ENCODE measurements at places on chromosomes 1 and 21.

DNA sequence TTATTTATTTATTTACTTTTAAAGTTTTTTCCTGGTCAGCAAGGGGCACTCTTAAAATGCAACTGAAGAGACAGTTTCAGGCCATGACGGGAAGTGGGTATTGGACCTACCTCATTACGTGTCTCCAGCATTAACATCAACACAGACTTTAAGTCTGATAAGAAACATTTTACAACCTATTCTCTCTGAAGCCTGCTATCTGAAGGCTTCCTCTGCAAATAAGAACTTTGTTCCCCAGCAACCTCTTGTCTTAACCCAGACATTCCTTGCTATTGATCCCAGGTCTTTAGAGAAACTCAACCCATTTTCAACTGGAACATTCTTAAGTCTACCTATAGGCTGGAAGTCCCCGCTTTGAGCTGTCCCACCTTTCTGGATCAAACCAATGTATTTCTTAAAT lies 258.3 kb upstream of the TMPRSS15 start:
- no peak for DNase-seq

DNA sequence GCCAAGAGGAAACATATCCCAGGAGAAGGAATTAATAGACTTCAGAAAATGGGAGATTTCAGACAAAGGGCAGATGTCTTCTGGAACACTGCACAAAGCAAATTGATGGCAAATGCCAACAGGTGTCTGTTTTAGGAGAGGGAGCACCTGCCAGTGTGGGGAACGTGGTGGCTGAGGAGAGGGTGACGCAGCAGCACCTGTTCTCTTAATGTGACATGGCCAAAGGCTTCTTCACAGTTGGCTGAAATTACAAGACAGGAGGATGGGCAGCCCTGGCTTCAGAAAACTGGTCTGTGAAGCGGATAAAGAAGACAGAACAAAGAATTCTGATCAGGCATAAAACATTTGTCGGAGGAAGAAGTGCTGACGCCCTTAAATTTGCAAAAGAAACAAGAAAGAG lies 178.7 kb upstream of the RUNX1 start:
- no peak for DNase-seq

GRCh38 chr1:183871142-183871541 lies 66.2 kb downstream of the RGL1 start:
- DNase-seq = no peak

DNA sequence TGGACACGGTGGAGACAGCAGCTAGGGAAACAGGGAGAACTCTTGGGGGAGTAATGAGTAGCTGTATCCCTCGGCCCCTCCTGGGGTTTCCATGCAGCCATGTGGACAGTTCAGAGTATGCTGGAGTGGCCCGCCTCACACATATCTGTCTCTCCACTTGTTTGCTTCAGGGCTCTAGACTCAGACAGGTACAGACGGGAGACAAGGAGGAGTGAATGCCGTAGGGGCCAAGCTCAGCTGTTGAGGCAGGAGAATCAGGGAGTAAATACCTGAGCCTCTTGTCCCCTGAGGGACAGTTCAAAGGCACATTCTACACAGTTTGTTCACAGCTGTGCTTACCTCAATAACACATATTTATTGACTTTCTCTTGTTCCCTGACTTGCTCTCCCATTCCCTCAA lies 7.7 kb upstream of the PTGFRN start:
- no peak for DNase-seq

DNA sequence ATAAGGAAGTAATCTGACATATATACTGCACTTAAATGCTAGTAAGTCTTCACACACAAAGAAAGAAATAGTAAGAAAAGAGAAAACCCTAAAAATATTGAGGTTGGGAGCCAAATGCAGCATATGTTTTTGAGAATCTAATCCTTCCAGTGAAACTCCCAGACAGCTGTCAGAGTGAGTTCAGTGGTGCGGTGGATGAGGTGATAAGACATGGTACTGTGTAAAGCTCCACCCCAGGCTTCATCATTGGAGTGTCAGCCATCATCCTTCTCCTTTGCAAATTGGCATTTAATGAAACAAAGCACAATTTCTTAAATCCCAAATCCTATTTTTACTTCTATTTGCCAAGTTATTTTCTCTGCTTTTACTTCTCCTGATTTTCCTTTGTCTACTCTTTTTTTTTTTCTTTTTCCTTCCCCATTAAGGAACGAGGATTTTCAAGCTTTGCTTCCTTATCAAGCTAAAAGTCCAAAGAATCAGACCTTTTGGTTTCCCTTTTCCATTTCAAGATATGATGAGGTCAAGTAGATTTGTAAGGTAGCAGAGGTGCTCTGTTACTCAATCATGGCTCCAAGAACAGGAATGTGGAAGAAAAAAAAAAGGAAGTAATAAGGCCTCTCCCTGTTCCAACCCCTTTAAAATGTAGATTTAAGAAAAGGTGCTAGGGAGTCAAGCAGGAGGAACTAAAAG lies 343.3 kb downstream of the SETD4 start:
- no peak for DNase-seq

DNA sequence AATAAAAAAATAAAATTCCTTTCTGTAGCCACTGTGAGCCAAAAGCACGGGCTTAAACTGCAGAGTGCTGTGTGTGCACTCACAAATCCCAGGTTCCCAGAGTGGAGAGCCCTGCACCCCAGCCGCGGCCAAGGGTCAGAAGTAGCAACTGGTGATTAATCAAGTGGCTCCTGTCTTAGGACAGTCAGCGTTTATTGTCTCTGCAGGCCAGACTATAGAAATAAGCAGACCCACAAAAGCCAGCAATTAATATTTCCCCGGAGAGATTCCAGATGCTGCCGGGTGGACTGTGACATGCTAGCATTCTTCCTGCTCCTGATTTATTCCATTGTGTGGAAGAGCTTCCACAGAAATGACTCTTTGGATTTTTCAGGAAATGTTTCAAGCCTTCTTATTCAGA lies 412.2 kb downstream of the KIF26B start:
- DNase-seq = no peak

DNA sequence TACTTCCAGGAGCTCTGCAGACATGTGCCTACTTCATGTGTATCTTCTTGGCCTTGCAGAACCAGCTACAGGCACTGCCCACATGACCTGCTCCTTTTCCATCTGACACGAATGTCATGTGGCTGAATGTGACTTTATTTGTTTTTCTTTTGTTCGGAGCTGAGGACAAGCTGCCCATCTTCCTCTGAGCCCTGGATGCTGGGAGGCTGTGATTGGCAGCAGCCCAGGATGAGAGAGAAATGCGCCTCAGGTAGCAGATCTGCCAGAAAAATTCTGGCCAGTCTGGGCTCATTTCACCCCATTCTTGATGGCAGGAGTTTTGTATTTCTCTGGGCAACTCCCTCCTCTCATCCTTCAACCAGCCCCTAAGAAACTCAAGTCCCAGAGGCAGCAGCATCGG lies 372.0 kb downstream of the RPS6KC1 start:
- no peak for DNase-seq

- no peak for DNase-seq
Observed at GRCh38 chr1:167752219-167752985, 30.6 kb downstream of the MPZL1 start.

- DNase-seq = no peak
Observed at GRCh38 chr1:61491497-61491896, 233.4 kb downstream of the TM2D1 start.

- peak; percentile 80 for DNase-seq
Observed at GRCh38 chr1:54371038-54371941, 34.9 kb downstream of the SSBP3 start.

DNA sequence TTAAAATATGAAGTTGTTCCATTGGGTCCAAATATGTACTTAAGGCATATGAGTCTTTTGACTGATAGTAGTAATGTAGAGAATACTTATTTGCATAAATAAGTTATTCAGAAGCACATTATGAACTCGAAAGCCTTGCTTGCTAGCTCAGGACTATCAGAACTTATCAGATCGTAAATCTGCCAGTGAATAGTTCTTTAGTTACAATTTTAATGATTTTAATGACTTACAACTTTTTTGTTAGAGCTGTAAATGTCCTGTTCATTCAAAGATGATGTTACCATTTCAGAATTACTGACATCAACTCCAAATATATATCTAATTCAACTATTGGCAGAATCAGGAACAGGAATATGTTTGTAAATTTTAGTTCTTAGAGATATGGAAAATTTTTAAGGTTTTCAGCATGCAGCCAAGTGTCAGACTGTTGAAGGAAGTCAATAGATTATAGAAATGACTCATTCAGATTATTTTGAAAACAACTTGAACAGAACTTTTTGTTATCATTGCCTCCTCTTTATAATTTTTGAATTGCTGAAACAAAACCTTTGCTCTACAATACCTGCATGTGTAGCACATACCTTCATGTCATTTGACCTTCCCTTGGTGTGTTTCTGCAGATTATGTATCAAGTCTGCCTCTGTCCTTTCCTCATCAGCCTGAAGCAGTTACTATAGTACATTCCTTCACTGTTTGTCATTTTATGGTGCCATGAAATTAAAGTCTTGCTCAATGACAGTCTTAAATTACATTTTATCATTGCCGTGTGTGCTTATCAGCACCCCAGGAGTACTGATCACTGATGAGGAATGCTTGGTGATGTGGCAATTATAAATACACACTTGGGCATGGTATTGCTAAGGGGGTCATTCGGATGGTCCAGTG lies 44.9 kb downstream of the LRRC8D start:
- no peak for DNase-seq

DNA sequence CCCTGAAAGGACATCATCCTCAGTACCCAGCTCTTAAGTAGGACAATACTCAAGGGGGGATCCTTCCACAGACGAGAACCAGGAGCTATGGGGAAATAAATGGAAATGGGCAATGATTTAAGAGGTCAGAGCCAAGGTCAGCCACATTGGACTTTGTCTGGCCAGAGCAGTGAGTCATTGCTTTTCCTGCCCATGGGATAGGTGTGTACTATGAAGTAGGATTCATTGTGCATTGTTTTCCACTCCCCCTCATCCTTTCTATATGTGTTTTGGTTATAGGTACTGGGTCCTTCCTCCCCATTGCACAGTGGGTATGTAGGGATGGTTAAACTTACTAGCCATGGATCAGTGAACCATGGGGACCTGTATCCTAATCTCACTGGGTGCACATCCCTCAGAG lies 328.9 kb upstream of the USP25 start:
- no peak for DNase-seq

DNA sequence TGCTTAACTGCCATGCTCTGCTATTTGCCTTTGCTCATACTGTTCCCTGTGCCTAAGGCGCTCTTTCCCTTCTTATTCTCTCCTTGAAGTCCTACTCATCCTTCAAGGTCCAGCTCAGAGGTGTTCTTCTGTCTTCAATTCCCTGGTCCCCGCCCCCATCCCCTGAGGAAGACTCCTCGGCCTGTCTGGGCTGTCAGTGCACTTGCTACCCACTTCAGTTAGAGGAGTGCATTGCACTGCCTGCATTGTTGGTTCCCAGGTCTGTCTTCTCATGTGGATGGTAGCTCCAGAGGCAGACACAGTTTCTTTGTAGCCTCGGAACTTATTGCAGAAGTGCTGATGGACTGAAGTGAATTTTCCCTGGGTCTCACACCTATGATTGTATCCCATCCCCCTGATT lies 194.0 kb downstream of the C1orf94 start:
- no peak for DNase-seq

- no peak for DNase-seq
Observed at GRCh38 chr1:216462066-216462775, 39.0 kb upstream of the USH2A start.

DNA sequence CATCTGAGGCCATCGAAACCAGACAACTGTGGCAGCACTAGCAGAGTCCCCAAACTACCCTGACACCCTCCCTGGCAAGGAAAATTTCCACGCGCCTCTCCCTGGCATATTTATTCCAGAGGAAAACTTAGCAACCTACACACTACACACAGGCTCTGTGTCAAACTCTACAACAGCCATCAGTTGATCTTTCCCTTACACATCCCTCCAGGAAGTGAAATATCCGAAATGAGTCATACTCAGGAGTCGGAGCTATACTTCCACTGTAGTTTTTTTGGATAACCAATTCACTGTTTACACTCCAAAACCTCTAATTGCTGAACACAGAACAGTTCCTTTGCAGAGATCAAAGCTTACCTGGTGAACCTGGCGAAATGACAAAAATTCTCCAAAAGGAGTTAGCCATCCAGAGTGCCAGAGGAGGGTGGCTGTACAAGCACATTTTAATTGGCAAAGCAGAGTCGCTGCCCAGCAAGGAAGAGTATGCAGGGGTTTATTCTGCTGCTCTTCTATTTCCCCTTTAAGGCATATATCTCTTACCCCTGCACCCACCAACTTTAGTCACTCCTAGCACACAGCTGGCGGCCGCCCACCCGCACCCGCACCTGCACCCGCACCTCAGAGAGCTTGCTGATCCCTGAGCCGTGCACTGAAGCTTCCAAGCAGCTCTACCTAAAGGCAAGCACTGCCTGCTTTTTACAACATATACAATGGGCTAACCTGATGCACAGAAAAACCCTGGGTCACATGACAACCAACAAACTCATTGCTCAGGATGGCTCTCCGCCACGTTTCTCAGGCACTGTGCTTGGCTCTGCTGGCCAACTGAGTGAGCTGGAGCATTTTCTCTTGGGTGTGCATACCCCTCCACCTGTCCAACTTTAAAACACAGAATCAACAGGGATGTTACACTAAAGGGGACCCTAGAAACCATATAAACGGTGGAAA lies 54.9 kb downstream of the CAPZB start:
- no peak for DNase-seq

GRCh38 chr1:74933500-74933899 lies 200.5 kb downstream of the TYW3 start:
- DNase-seq = no peak

GRCh38 chr21:35093514-35093913 lies 44.4 kb upstream of the RUNX1 start:
- DNase-seq = no peak

DNA sequence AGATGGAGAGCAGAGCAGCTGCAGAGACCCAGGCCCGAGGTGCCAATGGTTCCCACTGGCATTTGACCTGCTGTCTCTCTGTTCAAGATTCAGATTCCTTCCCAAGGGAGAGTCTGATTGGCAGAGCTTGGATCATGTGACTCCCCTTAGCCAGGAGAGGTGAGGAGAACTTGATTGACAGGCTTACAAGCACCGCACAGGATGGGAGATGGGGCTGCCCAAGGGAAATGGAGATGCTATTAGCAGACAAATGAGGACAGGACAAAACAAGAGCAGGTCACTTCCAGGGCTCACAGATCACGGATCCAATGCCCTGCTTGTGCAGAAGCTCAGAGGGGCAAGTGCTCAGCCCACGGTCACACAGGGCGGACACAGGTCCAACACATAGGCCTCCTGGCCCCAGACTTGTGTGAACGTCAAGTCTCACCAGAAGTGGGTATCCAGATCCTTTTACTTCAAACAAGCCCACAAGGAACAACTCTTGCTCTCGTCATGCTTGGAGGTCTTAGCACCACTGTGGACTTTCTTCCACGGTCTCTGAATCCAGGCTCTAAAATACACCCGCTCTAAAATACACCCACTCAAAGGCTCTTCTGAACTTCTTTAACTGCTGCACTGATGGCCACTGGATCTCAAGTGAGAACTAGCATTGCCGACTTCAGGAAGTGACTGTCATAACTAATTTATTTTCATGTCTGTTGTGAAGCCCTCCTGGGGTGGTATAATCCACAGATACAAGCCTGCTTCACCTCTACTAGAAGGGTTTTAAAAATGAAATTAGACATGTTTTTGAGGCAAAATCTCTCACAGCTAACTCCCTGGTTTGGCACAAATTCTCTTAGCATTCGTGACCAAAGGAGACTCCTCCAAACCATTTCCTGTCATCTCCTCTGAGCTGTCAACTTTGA lies 274.9 kb downstream of the RRAGC start:
- DNase-seq = no peak

GRCh38 chr1:94255476-94255875 lies 18.1 kb upstream of the ARHGAP29 start:
- no peak for DNase-seq

Data from colonic mucosa (tissue), 4 donors.